ENCODE measurements at places on chromosomes 7 and 10. TPM values are rescaled to one million over a fixed set of nuclear protein-coding genes. Genes with fewer than 3 reads are reported as not detected.

DNA sequence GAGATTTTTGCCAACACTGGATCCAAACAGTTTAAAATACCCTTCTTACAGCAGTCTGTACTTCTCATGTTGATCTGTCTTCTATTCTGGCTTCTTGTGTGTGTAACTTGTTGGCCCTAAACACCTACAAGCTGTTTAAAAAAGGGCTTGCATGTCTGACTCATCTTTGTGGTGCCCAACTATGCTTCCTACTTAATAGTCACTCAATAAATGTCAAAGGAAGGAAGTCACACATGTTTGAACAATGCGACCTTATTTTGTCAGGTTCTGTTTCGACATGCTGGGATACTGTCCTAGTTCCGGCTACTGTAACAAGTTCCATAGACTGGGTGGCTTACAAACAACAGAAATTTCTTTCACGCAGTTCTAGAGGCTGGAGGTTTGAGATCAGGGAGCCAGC is 9.4 kb upstream of the GRK5 start:
- DNase-seq: no peak

- DNase-seq: no peak
These were observed 7.0 kb upstream of the CYP3A4 start for GRCh38 chr7:99791021-99791420.

SNCG gene
- 68.0 TPM for polyA plus RNA-seq

ATRNL1 gene
- 0.06 TPM for polyA plus RNA-seq
